Lung microvascular endothelial cell (primary cell): ENCODE measurements at places on chromosomes 13 and 19. TPM values are rescaled to one million over a fixed set of nuclear protein-coding genes. Genes with fewer than 3 reads are reported as not detected.

DNA sequence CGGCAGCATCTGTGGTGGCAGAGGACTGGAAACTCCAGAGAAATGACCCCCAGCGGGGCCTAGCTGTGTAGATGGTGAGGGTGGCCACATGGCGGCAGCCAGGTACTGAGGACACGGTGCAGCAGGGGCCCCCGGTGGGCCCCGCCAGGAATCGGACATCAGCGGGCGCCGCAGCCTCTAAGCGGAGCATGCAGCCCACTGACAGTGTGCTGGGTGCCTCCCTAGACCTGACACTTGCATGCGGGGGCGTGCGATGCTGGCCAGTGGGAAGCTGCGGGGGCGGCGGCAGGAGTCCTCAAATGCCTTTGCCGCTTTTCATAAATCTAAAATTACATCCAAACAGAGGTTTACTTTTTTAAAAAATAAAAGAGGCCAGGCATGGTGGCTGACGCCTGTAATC, 16.1 kb downstream of the ADAT3 start:
- DNase-seq = no peak

- DNase-seq = peak; percentile 34
These were observed 32.2 kb downstream of the ZNF136 start for GRCh38 chr19:12194827-12195731.

GRCh38 chr13:51902776-51903175, 41.0 kb downstream of the CCDC70 start:
- DNase-seq = no peak

Gene CEBPG
- 19.0 and 34.3 TPM in 2 replicates for total RNA-seq

Gene THOP1
- 26.6 and 36.8 TPM in 2 replicates for total RNA-seq

GRCh38 chr19:56765137-56765536, 75.4 kb downstream of the PEG3 start:
- DNase-seq = no peak

GRCh38 chr13:73464758-73465616, 406.2 kb downstream of the KLF5 start:
- no peak for DNase-seq

- DNase-seq = no peak
These were observed 815.7 kb upstream of the MIR17HG start for GRCh38 chr13:90531744-90532143.

DNA sequence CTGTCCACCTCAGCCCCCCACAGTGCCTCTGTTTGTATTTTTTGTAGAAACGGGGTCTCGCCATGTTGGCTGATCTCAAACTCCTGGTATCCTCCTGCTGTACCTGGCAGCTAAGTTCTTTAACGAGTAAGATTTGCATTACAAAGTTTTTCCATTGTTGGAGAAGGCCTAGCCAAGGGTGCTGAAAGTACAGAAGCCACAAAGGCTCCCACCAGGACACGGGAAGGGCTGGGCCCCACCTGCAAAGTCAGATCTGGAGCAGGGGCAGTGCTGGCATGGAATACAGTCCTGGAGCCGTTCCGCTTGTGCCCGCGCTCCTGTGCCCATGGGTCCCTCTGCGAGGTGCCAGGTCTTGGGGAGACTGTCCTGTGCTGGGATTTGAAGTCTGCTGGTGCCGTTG, 12.1 kb downstream of the FZR1 start:
- no peak for DNase-seq

Gene CEACAM3
- not detected in 2 replicates for total RNA-seq

GRCh38 chr13:104525467-104525866, 1459.2 kb upstream of the SLC10A2 start:
- DNase-seq = no peak

DNA sequence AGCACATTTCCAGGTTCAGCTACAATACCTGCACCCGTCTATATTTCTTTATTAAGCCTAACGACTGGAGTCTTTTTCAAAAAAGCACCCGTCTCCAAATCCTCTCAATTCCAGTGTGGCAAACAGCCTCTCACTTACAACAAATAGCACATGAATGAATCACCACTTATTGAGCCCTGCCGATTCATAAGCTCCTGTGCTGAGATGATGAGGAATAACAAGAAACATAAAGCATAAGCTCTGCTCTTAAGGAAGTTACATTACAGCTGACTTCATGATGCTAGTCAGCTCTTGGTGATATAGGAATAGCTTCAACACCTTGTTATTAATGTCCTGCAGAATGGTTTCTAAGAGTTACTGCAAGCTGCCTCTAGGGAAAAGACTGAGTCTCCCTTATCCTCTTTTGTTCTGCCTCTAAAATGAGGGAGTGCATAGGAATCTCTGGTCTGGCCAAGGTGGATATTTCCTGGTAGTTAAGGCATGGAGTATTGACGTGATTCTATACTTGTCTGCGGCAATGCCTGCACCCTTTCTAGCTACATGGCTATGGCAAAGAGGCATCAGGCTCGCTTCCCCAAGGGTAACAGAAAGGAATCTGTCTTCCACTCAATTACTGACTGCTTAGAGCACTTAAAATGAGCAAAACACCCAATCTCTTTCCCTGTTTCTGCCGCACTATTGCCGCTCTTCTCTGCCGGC, 195.7 kb downstream of the KLF12 start:
- no peak for DNase-seq

- no peak for DNase-seq
These were observed 210.8 kb upstream of the UBL3 start for GRCh38 chr13:30061217-30061616.

Gene KIR2DL1
- total RNA-seq = not detected in 2 replicates

Gene CGB5
- not detected in 2 replicates for total RNA-seq

GRCh38 chr13:25352230-25352629, 19.5 kb upstream of the ATP8A2 start:
- DNase-seq = no peak

GRCh38 chr13:101455863-101456262, 3.4 kb downstream of the ITGBL1 start:
- DNase-seq = no peak

- DNase-seq = no peak
These were observed 31.4 kb downstream of the ELF1 start for GRCh38 chr13:40987606-40988280.

GRCh38 chr13:52638666-52639328, 3.4 kb upstream of the HNRNPA1L2 start:
- DNase-seq = no peak

- DNase-seq = no peak
These were observed 7.2 kb downstream of the DOT1L start for GRCh38 chr19:2170987-2171348.

DNA sequence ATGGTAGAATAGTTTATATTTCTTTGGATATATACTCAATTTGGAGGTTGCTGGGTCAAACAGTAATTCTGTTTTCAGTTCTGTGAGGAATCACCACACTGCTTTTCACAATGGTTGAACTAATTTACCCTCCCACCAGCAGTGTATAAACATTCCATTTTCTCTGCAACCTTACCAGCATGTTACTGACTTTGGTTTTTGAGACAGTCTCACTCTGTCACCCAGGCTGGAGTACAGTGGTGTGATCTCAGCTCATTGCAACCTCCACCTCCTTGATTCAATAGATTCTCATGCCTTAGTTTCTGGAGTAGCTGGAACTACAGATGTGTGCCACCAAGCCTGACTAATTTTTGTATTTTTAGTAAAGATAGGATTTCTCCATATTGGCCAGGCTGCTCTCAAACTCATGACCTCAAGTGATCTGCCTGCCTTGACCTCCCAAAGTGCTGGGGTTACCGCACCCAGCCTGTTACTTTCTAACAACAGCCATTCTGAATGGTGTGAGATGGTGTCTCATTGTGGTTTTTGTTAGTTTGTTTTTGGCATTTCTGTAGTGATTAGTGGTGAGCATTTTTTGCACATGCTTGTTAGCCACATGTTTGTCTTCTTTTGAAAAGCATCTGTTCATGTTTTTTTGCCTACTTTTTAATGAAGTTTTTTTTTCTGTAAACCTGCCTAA, 12.5 kb downstream of the ZNF714 start:
- no peak for DNase-seq

GRCh38 chr13:30615866-30616541, 1.7 kb upstream of the USPL1 start:
- DNase-seq = peak; percentile 56

- peak; percentile 78 for DNase-seq
These were observed 15.0 kb upstream of the PGLS start for GRCh38 chr19:17496337-17496997.

- no peak for DNase-seq
These were observed 12.7 kb downstream of the PRAM1 start for GRCh38 chr19:8489561-8490394.

GRCh38 chr13:75635101-75635827, 866 bp upstream of the LMO7 start:
- DNase-seq = peak; percentile 6

- DNase-seq = no peak
These were observed 25.5 kb downstream of the ADPRHL1 start for GRCh38 chr13:113427562-113428468.

GRCh38 chr19:50607874-50608785, 31.6 kb downstream of the SYT3 start:
- peak; percentile 90 for DNase-seq

- no peak for DNase-seq
These were observed 553.1 kb downstream of the DCT start for GRCh38 chr13:93926425-93926824.

DNA sequence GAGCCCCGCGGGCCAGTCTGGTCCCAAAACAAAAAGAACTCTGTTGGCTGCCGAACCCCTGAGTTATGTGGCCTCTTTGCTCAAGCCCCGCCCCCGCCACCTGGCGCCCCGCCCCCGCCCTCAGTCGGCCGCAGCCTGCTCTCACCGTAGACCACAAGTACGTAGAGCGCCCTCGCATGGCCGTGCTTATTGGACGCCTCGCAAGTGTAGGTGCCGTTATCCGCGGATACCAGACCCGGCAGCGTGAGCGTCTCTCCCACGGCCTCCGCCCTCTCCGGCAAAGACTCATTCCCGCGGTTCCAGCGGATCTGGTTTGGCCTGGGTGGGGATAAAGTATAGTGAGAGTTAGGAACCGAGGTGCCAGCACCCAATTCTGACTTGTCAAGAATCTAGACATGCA, 5.5 kb upstream of the ZNF428 start:
- peak; percentile 27 for DNase-seq

Gene LGALS14
- not detected in 2 replicates for total RNA-seq

DNA sequence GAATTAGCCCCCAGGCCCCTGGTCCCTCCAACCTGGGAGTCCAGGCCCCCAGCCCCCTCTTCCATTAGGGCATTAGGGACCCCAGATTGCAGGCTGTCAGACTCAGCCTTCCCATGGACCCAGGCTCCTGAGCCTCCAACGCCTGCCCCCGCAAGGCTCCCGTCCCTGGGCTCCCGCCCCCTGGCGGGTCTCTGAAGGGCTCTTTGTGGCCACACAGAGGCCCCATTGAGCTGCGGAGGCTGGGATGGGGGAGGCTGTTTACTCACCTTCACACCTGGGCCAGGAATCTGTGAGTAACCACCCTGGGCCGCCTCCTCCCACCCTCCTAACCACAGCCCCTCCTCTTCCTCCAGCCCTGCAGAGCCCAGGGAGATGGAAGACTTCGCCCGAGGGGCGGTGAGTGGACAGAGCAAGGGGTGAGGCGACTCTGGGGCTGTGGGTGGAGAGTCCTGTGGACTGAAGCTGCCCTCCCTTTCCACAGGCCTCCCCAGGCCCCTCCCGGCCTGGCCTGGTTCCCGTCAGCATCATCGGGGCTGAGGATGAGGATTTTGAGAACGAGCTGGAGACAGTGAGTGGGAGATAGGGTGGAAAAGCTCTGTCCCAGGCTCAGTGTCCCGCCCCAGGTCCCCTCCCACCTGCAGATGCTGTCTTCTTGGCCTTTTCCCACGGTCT, 4.9 kb downstream of the ARHGEF1 start:
- no peak for DNase-seq

- no peak for DNase-seq
These were observed 2.0 kb upstream of the KCNN4 start for GRCh38 chr19:43782689-43783231.

Gene LCP1
- under 0.01 TPM in 1 of 2 replicates, not detected in the other for total RNA-seq

GRCh38 chr19:28971049-28971448, 241.9 kb downstream of the UQCRFS1 start:
- DNase-seq = no peak

DNA sequence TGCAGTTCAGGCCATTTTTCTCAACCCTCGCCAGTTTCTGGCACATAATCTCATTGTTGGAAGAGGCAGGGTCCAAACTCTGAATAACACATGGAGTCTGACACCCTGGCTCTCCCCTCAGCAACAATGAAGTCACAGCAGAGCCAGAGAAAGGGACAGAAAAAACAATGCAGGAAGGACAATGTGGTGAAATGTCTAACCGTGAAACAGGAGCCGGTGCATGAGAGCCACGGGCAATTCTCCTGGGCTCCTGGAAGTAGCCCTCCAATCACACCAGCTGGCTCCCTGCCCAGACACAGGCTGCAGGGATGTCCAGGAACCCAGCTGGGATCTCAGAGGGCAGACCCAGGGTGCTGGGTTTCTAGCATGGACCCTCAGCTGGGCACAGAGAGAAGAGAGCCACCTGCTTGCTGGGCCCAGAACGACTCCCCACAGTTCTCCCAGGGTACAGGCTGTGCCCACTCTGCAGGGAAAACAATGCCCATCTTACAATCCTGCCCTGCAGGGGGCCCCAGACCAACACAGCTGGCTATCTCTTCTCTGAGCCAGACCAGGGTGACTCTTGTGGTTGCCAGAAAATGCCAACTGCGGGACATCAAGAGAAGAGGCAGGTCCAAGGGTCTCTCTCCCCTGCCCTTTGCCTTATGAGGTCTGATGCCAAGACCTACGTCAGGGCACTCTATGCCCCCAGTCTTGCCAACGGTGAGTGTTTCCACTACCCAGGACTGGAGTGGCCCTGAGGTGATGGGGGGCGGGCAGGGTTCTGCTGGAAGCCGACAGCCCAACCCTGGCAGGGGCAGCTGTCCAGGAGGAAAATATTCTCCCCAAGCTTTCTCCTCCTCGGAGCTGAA, 64.5 kb downstream of the CEBPG start:
- DNase-seq = peak; percentile 12

Gene NUFIP1
- total RNA-seq = 1.1 and 1.6 TPM in 2 replicates

Gene IER2
- 19.0 and 31.2 TPM in 2 replicates for total RNA-seq

- no peak for DNase-seq
These were observed 6.9 kb upstream of the OVOL3 start for GRCh38 chr19:36103842-36104552.

GRCh38 chr13:86438034-86438433, 638.8 kb upstream of the SLITRK6 start:
- DNase-seq = no peak

Gene LATS2
- total RNA-seq = 16.1 and 25.0 TPM in 2 replicates

GRCh38 chr13:32354040-32354439, 38.7 kb downstream of the BRCA2 start:
- no peak for DNase-seq

- no peak for DNase-seq
These were observed 12.7 kb downstream of the FARP1 start for GRCh38 chr13:98155475-98156109.
